ENCODE measurements at places on chromosomes 2 and 18.

DNA sequence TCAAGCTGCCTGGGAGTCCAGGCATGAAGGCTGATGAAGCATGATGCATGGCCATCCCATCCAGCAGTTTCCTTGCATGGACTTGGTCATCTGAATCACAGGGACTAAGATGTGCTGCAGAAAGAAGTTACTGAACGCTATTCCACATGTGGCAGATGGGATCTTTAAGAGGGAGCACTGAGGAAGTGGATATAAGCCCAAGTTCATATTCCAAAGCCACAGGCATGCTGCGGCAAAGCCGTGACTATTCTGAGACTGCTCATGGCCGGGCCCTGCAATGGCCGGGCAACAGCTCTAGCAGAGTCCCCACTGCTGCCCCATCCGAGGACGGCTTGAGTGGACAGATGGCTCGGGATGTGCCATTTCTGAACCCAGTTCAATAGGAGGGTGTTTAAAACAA is 61.5 kb downstream of the STPG4 start:
- DNase-seq, result no peak

- no peak for DNase-seq
These were observed 167.5 kb downstream of the BCL2 start for GRCh38 chr18:63152096-63152495.

- DNase-seq, result no peak
These were observed 12.1 kb downstream of the ATP6V1C2 start for GRCh38 chr2:10733566-10733925.

GRCh38 chr2:30217644-30218337 is 13.5 kb upstream of the LBH start:
- DNase-seq, result no peak

DNA sequence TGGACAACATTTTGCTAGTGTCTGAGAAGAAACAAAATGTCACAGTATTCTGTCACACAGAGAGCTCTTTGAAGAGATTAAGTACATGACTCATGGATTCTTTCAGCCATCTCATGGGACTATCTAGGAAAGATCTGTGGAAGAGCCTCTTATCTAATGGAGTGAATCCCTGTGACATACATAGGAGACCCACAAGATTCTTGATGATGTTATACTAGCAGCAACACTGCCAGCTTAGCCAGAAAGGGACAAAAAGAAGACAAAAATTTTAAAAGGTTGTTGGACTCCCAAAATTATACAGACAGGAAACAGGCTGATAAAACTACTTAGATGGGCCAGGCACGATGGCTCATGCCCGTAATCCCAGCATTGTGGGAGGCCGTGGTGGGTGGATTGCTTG is 143.3 kb upstream of the MGAT5 start:
- DNase-seq, result no peak

GRCh38 chr2:72035518-72036172 is 112.0 kb downstream of the CYP26B1 start:
- DNase-seq, result no peak

- DNase-seq, result no peak
These were observed 10.9 kb downstream of the TTLL4 start for GRCh38 chr2:218721488-218721887.

All from HepG2 (cell line).